ENCODE measurements at places on chromosomes 11 and 22.

DNA sequence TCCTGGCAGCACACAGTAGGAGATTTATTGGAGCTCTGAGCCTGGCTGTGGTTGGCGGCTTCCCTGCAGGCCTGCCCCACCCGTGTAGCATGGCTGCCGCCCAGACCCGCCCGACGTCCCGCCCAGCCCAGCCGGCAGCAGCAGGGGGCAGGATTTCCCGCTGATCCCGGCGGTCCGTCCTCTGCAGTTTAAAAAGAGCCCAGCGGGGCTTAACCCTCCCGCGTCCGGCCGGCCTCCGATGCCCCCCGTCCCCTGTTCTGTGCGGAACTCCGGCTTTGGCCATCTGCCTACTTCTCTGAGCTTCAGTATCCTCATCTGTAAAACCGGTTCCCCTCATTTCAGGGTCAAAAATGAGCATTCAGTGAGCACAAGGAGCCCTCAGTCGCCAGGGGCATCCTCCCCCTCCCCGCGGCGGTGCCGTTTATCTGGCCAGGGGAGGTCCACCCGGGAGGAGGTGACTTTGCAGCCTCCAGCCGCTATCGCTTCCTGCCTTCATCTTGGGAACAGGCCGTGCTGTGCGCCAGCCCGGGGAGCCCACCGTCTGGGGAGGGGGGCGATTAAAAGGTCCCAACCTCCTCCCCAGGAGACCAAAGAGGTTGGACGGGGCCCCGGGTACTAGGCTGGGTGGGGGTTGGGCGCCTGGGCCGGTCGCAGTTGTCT is at the start of gene GAS2L1:
Gene GAS2L1, plus strand, starts transcription at position 476 of the 660 bp plus-strand sequence. CDS start 1,456 bp downstream, outside the sequence.
- DNase-seq = peak; percentile 43

- DNase-seq = no peak
Observed at GRCh38 chr11:70326365-70326811, 55.9 kb downstream of the PPFIA1 start.

DNA sequence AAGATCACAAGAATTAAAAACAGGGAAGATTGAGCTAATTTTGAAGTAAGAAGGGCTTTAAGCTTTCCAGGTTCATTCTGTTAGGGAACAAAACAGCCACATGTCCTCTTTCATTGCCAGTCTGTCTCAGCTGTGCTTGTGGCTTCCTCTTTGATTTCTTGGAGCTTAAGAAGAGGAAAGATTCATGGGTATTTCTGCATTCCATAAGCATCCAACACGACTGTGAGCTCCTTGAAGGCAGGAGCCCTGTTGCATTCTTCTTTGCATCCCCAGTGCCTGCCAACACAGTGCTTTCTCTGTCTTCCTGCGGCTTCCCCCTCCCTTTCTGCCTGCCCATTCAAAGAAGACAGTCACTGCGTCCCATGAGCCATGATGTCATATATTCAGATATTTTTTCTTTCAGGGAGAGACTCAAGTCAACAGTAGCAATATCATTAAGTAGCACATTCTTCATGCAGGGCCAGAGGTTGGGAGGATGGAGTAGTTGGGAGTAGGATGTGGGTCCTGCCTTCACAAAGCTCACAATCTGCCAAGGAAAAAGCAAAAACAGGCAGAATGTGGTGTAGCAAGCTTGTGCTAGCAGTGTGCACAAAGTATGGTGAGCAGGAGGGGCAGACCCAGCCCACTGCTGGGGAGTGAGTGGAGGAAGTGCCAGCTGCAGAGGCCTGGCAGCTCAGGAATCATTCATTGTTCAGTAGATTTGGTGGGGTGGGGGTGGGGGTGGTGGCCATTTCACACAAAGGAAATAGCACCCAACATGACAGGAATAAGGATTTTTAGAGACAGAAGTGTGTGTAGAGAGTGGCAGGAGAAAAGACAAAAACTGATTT is 162.1 kb upstream of the RASSF10 start:
- no peak for DNase-seq

GRCh38 chr11:13958641-13959400 is 3.7 kb upstream of the SPON1 start:
- DNase-seq = no peak

- DNase-seq = no peak
Observed at GRCh38 chr11:71425860-71426259, 22.3 kb downstream of the DHCR7 start.

DNA sequence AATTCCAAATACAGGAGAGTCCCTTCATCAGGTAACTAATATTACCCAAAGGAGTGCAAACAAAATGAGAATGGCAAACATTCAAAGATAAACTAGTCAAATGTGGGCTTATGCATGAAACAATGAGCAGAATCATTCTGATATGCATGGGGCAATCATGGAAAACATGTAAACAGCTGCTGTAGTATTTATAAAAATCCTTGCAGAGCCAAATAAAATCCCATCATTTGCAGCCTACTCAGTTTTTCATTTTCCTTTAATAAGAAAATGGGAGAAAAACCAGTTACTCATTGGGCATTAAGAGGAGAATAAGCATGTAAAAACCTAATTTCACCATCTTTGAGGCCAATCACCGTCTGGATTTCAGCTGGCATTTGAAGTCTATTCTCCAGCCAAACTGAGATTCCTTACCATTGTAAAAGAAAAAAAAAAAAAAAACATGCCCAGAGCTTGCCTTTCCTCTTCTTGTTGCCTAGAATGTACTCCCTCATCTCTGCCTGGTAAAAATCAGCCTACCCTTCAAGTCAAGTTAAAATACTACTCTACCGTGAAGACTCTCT is 249.1 kb downstream of the TTC28 start:
- DNase-seq = no peak

DNA sequence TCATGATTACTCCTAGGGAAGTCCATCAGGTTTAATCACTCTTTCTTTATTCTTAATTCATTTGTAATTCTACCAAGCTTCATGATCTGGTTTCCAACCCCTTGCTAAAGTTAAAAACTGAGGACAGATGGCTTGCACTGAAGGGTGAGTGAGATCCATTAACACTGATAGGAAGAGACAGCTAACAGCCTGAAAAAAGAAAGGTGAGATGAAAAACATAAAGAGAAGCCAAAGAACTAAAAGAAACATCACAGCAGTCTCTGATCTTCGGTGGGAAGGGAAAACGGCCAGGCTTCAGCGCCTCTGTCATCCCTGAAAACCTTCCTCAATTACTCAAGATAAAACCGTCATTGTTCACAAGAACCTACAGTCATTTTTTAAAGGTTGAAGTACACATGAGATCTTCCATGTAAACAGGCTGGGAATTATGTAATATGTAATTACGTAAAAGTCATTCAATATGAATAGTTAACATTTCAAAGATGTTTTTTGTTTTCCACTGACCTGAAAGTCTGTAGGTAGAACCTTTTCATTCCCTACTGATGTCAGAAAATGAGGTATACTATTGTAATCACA is 41.3 kb downstream of the VSIG10L2 start:
- no peak for DNase-seq

DNA sequence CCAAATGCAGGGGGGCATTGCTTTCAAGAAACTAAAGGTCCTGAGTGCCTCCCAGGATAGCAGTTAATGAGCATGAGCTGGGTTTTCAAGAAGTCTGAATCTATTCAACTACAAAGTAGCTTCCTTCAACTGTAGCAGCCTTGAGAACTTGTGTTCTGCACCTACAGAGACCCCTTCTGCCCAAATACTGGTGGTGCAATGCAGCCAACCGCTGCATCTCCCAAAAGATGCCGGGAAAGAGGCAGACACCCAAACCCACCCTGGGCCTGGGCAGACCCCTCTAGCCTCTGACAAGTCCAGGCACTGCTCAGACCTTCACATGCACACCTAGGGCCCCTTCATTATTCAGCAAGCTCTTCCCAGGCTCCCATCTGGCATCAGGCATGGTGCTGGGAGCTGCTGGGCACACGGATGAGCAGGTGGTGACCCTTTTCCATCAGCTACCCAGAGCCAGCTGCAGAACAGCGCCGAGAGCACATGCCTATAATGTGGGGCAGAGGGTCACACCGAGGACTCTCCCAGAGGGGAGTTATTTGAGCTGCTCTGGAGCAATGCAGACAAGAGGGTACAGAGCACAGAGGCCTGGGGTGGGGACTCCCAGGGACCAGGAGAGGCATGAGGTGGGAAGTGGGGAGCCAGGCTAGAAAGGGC is 44.9 kb upstream of the ETS1 start:
- peak; percentile 53 for DNase-seq

GRCh38 chr11:113085446-113085845 is 124.2 kb downstream of the NCAM1 start:
- no peak for DNase-seq

GRCh38 chr22:32202539-32203180 is 2.2 kb downstream of the RFPL2 start:
- DNase-seq = peak; percentile 30

DNA sequence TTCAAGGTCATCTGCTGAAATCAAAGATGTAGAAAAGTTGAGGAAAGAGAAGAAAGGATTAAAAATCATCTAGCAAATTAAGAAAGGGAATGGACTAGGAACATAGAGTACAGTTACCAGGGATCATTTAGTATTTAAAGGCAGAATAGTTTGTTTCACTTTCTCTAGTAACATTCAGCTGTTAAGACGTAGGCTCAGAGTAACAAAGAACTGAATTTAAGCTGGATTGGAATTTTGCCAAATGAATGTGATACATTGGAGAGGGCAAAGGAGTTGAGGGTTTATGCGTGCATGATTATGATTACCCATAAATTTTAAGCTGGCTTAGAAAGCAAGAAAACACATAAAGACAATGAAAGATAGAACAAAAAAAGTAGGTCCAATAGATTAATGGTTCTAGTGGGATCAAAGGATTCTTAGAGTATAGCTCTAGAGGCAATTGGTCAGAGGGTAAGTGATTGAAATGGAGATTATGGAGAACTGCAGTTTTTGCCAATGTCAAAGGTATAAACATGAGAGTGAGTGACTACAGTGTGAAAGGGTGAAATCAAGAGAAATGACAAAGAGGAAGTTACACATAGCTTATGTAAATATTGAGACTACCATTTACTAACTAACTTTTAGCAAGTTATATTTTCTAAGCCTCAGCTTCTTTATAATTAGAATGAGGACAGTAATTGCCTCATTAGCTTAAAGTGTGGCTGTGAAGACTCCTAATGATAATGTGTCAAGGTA is 190.0 kb downstream of the GRIA4 start:
- DNase-seq = no peak

DNA sequence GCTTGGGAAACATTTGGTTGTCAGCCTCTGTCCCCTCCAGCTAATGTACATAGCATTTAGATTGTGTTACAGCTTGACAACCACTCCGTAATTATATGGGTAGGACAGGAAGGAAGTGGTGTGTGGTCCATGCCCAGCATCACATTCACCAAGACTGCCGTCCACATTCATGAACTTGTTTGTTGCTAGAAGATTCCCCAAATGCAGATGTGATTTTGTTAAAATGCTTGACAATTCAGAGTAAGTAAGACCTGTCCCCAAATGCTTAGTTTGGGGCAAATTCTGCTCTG is 1482.7 kb downstream of the TBC1D22A start:
- no peak for DNase-seq

Data from stimulated activated CD4-positive, alpha-beta T cell treated with anti-CD3 and anti-CD28 coated beads, Interleukin-1b, Interleukin-23, amount 100 ng/mL, for 48 hours (primary cell).